Right lobe of liver (tissue), 6 donors: ENCODE measurements at places on chromosomes 5 and 9. TPM values are rescaled to one million over a fixed set of nuclear protein-coding genes. Genes with fewer than 3 reads are reported as not detected.

The NOXA1 gene
- total RNA-seq: 4.8 TPM

DNA sequence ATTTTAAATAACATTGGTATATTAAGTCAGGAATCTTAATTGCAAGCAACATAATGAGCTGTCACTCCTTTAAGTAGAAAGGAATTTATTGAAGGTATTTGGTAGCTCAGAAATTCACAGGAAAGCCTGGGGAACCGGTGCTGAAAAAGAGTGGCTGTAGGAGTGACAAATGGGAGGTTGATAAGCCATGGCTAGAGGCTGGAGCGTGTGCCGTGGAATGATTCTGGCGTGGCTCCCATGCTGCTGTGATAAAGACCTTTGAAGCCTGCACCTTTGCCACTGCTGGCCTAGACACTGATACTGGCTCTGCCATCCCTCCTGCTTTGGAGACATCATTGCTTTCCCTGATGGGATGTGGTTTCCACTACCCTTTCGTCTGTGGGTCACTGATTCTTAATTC, 65.7 kb upstream of the ATG10 start:
- H3K27ac ChIP-seq: no peak overlapping the region
- peak; percentile 58 for DNase-seq

DNA sequence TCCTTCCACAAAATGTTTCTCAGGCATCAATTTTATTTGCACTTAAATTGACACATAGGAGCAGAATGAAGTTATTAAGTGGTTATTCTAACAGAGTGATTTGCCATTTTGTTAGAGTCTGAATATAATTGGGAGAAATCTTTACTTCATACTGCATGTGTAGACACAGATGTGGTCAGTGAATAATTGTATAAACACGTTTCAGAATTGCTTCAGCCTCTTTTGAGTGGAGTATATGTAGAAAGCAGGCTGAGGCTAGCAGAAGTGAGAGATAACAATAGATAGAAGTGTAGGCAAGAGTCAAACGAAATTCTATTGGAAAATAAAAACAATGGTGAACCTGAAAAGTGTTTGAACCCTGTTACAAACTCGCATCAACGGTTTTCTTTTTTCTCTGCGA, 270.7 kb downstream of the TMEM167A start:
- H3K4me3 ChIP-seq: no peak overlapping the region
- H3K4me1 ChIP-seq: no peaks in the 10 kb centered on the region
- H3K27me3 ChIP-seq: no peaks in the 10 kb centered on the region
- H3K27ac ChIP-seq: no peak overlapping the region

The CNTFR gene
- 2.2 TPM for total RNA-seq

The FIBCD1 gene
- not detected for total RNA-seq

DNA sequence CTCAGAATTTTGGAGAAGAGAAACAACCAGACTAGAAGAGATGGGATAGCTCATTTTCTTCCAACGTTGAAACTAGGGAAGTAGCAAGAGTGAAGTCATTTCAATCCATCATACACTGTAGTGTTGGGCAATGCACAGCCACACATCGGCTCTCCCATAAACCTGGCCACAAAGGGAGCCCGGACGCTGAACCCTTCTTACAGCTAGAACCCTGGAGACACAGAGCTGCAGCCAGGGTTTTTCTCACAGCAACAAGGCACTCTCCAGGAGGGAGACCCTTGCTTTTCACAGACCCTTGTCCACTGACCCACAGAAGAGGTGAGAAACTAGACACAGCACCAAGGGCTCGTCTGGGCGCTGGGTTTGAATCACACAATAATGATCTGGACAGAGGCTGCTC, 101.4 kb upstream of the FSTL4 start:
- no peaks in the 10 kb centered on the region for H3K27me3 ChIP-seq
- DNase-seq: no peak
- H3K4me1 ChIP-seq: no peaks in the 10 kb centered on the region
- no peak overlapping the region for H3K4me3 ChIP-seq
- H3K36me3 ChIP-seq: no peaks in the 10 kb centered on the region

DNA sequence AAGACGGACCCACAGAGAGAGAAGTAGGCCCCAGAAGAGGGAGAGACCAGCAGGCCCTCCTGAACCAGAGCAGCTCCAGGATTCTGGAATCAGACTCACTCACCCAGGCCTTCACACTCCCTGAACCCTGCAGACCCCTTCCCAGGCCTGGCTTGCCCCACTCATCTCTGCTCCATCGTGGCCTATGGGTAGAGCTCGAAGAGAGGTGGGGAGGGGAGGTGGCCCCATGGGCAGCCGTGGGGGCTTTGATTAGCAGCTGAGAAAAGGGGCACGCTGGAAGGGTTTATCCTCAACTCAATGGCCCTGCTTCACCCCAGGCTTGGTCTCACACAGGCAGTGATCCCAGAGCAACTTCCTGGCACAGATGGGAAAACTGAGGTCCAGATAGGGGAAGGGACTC, 613 bp downstream of the MYMK start:
- H3K36me3 ChIP-seq: no peaks in the 10 kb centered on the region
- no peaks in the 10 kb centered on the region for H3K4me1 ChIP-seq
- no peaks in the 10 kb centered on the region for H3K27me3 ChIP-seq
- no peak overlapping the region for H3K4me3 ChIP-seq
- H3K27ac ChIP-seq: no peak overlapping the region

GRCh38 chr5:64347309-64347708, 158.5 kb upstream of the RGS7BP start:
- no peak for DNase-seq
- no peaks in the 10 kb centered on the region for H3K27me3 ChIP-seq
- no peaks in the 10 kb centered on the region for H3K4me1 ChIP-seq
- no peak overlapping the region for H3K4me3 ChIP-seq
- no peaks in the 10 kb centered on the region for H3K36me3 ChIP-seq

GRCh38 chr5:160702311-160702803, 149.7 kb downstream of the ATP10B start:
- H3K27ac ChIP-seq: no peak overlapping the region
- no peaks in the 10 kb centered on the region for H3K27me3 ChIP-seq
- H3K4me3 ChIP-seq: no peak overlapping the region
- no peaks in the 10 kb centered on the region for H3K36me3 ChIP-seq
- no peak for DNase-seq

GRCh38 chr9:31799953-31800609, 584.4 kb upstream of the ACO1 start:
- no peak overlapping the region for H3K27ac ChIP-seq
- H3K27me3 ChIP-seq: no peaks in the 10 kb centered on the region
- H3K4me1 ChIP-seq: no peaks in the 10 kb centered on the region
- DNase-seq: no peak
- H3K36me3 ChIP-seq: no peaks in the 10 kb centered on the region
- H3K4me3 ChIP-seq: no peak overlapping the region

DNA sequence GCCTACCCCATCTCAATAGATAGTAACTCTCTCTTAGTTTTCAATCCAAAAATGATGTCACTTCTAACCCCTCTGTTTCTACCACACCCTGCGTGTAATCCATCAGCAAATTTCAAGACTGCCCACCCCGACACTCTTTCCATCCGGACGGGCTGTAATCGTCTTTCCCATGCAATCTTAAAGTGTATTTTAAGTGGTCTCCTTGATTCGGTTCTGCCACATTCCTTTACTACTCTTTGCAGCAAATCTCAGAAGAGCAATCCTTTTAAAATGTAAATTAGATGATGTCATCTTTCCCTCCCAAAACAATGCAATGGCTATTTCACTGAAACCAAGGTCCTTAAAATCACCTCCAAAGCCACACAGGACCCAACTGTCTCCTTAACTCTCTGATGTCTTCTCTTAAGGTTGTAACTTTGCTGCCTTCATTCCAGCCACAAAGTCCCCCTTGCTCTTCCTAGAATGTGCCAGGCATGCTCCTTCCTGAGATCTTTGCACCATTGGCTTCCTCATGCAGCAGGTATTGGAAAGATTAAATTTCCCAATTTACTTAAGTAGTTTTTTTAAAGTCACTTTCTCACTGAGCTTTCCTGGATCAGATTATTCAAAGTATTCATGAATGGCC, 932.5 kb upstream of the WWC1 start:
- no peaks in the 10 kb centered on the region for H3K27me3 ChIP-seq
- H3K27ac ChIP-seq: no peak overlapping the region
- H3K36me3 ChIP-seq: no peaks in the 10 kb centered on the region
- no peak overlapping the region for H3K4me3 ChIP-seq
- no peak for DNase-seq

The FOXD4L6 gene
- not detected for total RNA-seq

DNA sequence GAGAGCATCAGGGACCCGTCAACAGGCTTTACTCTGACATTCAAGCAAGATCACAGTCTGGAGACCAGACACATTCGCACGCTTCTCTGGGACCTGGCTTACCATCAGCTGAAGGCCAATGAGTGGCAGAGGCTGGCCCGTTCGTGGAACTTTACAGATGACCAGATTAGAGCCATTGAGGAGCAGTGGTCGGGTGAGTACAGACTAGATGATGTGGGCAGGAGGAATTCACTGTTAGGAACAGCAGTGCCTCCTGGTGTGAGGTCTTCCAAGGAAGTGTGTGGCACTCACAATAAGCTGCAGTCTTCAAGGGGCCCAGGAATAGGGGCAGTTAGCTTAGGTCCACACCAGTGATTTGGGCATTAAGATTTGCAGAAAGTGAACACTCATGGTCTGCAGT, 50.4 kb downstream of the POC5 start:
- no peak overlapping the region for H3K4me3 ChIP-seq
- H3K27me3 ChIP-seq: no peaks in the 10 kb centered on the region
- H3K4me1 ChIP-seq: peaks cover 13% of the 10 kb centered on the region
- H3K36me3 ChIP-seq: no peaks in the 10 kb centered on the region

- no peak for DNase-seq
- H3K4me1 ChIP-seq: peaks cover 11% of the 10 kb centered on the region
- H3K27ac ChIP-seq: no peak overlapping the region
- no peaks in the 10 kb centered on the region for H3K36me3 ChIP-seq
- no peak overlapping the region for H3K4me3 ChIP-seq
- H3K27me3 ChIP-seq: no peaks in the 10 kb centered on the region
These were observed 163.3 kb upstream of the RAD23B start for GRCh38 chr9:107119735-107120134.

DNA sequence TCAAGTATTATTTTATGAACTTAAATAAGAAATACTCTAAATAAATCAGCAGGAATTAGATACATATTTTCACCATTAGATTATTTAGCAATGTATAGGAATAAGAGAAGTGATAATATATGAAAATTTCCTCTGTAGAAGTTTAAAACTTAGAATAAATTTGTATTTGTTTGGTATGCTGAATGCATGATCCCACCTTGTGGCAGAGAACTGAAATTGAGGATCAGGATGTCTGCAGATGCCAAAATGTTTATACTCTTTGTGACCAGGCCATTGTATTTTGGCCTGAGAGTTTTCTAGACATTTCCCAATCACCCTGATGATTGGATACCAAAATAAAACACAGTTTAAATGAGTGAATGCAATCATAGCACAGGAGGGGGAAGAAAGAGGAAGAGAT, 6.3 kb downstream of the TYRP1 start:
- H3K4me3 ChIP-seq: no peak overlapping the region
- H3K27ac ChIP-seq: no peak overlapping the region
- no peaks in the 10 kb centered on the region for H3K27me3 ChIP-seq
- no peak for DNase-seq

DNA sequence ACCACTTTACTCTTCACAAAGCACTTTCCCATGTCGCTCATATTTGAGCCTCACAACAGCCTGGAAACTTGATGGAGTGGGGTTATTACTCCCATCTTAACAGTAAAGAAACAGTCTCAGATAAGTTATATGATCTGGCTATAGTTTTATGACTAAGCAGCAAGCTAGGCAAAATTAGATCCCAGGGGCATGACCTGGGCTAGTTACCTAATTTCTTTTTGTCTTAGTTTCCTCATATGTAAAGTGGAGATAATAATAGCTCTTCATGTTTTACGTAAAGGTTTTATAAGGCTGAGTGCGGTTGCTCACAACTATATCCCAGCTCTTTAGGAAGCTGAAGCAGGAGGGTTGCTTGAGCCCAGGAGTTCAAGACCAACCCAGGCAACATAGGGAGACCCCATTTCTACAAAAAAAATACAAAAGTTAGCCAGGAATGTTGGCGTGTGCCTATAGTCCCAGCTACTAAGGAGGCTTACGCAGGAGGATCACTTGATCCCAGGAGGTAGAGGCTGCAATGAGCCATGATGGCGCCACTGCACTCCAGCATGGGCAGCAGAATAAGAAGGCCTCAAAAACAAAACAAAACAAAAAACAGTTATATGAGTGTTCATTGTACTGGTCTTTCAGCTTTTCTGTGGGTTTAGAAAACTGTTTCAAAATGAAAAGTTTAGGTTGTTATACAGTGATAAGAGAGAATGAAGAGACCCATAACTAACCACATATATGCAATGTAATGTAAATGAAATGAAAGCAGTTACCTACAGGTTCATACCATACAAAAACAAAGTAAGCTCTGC, 6.5 kb upstream of the PLIN2 start:
- H3K27ac ChIP-seq: no peak overlapping the region
- H3K4me1 ChIP-seq: no peaks in the 10 kb centered on the region
- H3K4me3 ChIP-seq: no peak overlapping the region
- no peaks in the 10 kb centered on the region for H3K27me3 ChIP-seq
- DNase-seq: no peak
